ENCODE measurements at places on chromosomes 16 and 17. TPM values are rescaled to one million over a fixed set of nuclear protein-coding genes. Genes with fewer than 3 reads are reported as not detected.
A peak's percentile ranks its signal among the peaks of the same experiment; 100 is the strongest.

TSC2 gene
- total RNA-seq = 243 TPM

EPX gene
- not detected for total RNA-seq

ELMO3 gene
- total RNA-seq = 9.7 TPM

CHST5 gene
- total RNA-seq = 0.50 TPM

ZNF205 gene
- total RNA-seq = 16.0 TPM

MVD gene
- 67.2 TPM for total RNA-seq

RAB37 gene
- 0.24 TPM for total RNA-seq

CLEC10A gene
- total RNA-seq = not detected

- peaks cover 4% of the 10 kb centered on the region for H3K36me3 ChIP-seq
- peaks cover 4% of the 10 kb centered on the region for H3K4me1 ChIP-seq
- H3K4me3 ChIP-seq = no peak overlapping the region
These were observed 6.0 kb downstream of the TMEM106A start for GRCh38 chr17:43217614-43218087.

- H3K4me3 ChIP-seq = no peak overlapping the region
- DNase-seq = no peak
- H3K4me1 ChIP-seq = no peaks in the 10 kb centered on the region
- no peaks in the 10 kb centered on the region for H3K36me3 ChIP-seq
- no peaks in the 10 kb centered on the region for H3K27me3 ChIP-seq
These were observed 12.6 kb downstream of the CACNG1 start for GRCh38 chr17:67056746-67057490.

DNA sequence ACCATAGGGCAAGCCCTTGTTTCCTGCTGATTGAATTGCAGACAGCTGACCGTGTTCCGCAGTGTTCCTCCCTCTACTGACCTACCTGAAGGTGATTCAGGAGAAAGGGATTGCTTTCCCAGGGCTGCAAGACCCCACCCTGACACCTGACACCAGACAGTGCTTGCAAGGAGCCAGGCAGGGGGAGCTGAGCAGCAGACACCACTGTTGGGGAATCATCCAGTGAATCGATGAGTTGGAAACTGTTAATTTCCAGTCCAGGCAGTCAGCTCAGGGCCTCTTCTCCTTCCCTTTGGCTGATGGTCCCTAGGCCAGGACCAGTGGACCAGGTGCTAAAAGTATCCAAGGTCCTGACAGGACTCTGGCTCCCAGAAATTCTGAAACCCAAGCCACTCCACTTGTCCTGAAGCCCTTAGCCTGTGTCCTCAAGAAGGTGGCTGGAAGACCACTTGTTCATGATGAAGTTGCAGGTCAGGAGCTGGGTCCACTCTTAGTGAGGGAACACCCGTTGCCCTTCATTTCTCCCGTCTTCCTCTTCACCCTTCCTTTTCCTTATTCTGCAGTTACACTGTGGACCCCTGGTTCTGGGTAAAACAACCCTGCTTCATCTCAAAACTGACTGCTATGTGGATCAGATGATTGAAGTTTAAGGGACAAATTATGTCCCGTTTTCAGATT lies 9.5 kb upstream of the UNK start:
- no peak for DNase-seq
- H3K27me3 ChIP-seq = peaks cover 1% of the 10 kb centered on the region
- H3K4me3 ChIP-seq = peak overlapping the region; percentile 8
- H3K36me3 ChIP-seq = peaks cover 22% of the 10 kb centered on the region
- H3K27ac ChIP-seq = peak overlapping the region; percentile 83

- peak overlapping the region; percentile 80 for H3K27ac ChIP-seq
- H3K36me3 ChIP-seq = no peaks in the 10 kb centered on the region
- no peaks in the 10 kb centered on the region for H3K27me3 ChIP-seq
These were observed 18.8 kb downstream of the SIAH1 start for GRCh38 chr16:48366165-48367093.

- H3K4me1 ChIP-seq = no peaks in the 10 kb centered on the region
- H3K36me3 ChIP-seq = peaks cover 39% of the 10 kb centered on the region
- peak; percentile 56 for DNase-seq
- H3K27ac ChIP-seq = no peak overlapping the region
These were observed 19.3 kb downstream of the GDE1 start for GRCh38 chr16:19502395-19503131.

GRCh38 chr17:8126491-8127066 lies 2.7 kb upstream of the HES7 start:
- peaks cover 38% of the 10 kb centered on the region for H3K4me1 ChIP-seq
- peak overlapping the region; percentile 81 for H3K4me3 ChIP-seq
- H3K36me3 ChIP-seq = no peaks in the 10 kb centered on the region
- peaks cover 69% of the 10 kb centered on the region for H3K27me3 ChIP-seq

GRCh38 chr17:12877953-12878669 lies 88.8 kb downstream of the ARHGAP44 start:
- H3K27me3 ChIP-seq = no peaks in the 10 kb centered on the region
- no peak overlapping the region for H3K27ac ChIP-seq
- no peaks in the 10 kb centered on the region for H3K36me3 ChIP-seq
- no peaks in the 10 kb centered on the region for H3K4me1 ChIP-seq
- DNase-seq = no peak

DNA sequence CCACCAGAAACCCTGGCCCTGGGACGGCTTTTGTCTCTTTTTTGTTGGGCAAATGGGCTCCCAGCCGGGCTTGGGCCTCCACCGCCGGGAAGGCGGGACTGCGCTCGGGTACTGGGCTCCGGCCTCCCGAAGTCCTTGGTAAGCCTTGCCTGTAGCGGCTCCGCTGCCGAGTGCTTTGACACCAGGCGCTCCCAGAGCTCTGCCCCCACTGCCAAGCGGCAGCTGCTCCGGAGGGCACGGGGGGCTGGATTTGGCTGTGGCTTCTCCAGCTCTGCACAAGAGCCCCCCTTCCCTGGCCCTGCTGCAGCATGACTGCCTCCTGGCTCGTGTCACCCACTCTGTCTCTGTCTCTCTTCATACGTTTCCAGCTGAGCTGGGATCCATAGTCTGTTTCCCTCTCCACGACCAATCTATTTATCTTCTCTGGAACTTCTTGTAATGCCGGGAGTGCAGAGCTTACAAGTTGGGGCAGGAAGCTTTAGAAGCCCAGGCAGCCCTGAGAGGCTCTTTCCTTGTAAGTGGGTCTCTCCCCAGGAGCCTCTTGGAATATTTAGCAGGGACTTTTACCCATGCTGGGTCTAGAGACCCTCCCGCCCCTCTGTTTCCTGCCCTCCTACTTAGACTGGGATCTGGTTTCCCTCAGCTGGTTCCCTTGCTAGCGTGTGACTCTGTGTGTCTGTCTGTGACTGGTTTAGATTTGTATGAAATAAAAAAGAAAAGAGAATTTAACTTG lies 246.9 kb upstream of the GSE1 start:
- H3K4me3 ChIP-seq = no peak overlapping the region
- no peak for DNase-seq
- peak overlapping the region; percentile 88 for H3K27ac ChIP-seq
- peaks cover 41% of the 10 kb centered on the region for H3K4me1 ChIP-seq
- peaks cover 6% of the 10 kb centered on the region for H3K36me3 ChIP-seq

- peak overlapping the region; percentile 68 for H3K27ac ChIP-seq
- no peaks in the 10 kb centered on the region for H3K36me3 ChIP-seq
- DNase-seq = no peak
- H3K27me3 ChIP-seq = peaks cover 2% of the 10 kb centered on the region
- H3K4me3 ChIP-seq = no peak overlapping the region
These were observed 20.5 kb downstream of the FOXL1 start for GRCh38 chr16:86598607-86599565.

- H3K4me1 ChIP-seq = peaks cover 12% of the 10 kb centered on the region
- DNase-seq = no peak
These were observed 20.1 kb downstream of the EPOP start for GRCh38 chr17:38654411-38655398.

DNA sequence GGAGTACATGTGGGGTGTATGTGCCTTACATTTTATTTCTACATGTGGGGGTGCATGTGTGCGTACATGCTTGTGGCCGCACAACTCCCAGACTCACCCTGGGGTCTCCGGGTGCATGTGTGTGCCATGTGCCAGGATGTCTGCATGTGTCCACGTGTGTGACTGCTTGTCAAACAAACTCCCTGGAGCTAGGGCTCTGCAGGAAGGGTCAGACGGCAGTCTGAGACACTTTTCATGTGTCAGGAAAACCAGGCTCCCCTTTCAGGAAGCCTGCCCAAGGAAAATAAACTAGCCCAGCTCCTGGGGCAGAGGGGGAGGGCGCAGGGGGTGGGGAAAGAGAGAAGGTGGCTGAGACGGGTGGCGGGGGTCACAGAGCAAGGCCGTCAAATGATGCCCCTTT lies 44.7 kb downstream of the FZD2 start:
- H3K4me3 ChIP-seq = no peak overlapping the region
- no peak for DNase-seq
- H3K27me3 ChIP-seq = no peaks in the 10 kb centered on the region
- peak overlapping the region; percentile 17 for H3K27ac ChIP-seq
- H3K4me1 ChIP-seq = peaks cover 54% of the 10 kb centered on the region

- peaks cover 23% of the 10 kb centered on the region for H3K27me3 ChIP-seq
- no peaks in the 10 kb centered on the region for H3K4me1 ChIP-seq
- H3K4me3 ChIP-seq = no peak overlapping the region
- no peak for DNase-seq
- no peak overlapping the region for H3K27ac ChIP-seq
- no peaks in the 10 kb centered on the region for H3K36me3 ChIP-seq
These were observed 166.7 kb downstream of the RBFOX3 start for GRCh38 chr17:79444198-79444597.

- H3K4me3 ChIP-seq = no peak overlapping the region
- no peaks in the 10 kb centered on the region for H3K27me3 ChIP-seq
- H3K36me3 ChIP-seq = no peaks in the 10 kb centered on the region
- no peaks in the 10 kb centered on the region for H3K4me1 ChIP-seq
These were observed 19.8 kb upstream of the MAPK3 start for GRCh38 chr16:30142672-30143346.

GRCh38 chr17:73343168-73343634 lies 31.4 kb upstream of the CDC42EP4 start:
- peaks cover 53% of the 10 kb centered on the region for H3K4me1 ChIP-seq
- peak overlapping the region; percentile 2 for H3K4me3 ChIP-seq
- H3K27ac ChIP-seq = peak overlapping the region; percentile 89
- DNase-seq = peak; percentile 51

- DNase-seq = no peak
- no peak overlapping the region for H3K4me3 ChIP-seq
- H3K4me1 ChIP-seq = peaks cover 5% of the 10 kb centered on the region
- no peaks in the 10 kb centered on the region for H3K27me3 ChIP-seq
These were observed 29.4 kb upstream of the POLR3E start for GRCh38 chr16:22267764-22268163.

DNA sequence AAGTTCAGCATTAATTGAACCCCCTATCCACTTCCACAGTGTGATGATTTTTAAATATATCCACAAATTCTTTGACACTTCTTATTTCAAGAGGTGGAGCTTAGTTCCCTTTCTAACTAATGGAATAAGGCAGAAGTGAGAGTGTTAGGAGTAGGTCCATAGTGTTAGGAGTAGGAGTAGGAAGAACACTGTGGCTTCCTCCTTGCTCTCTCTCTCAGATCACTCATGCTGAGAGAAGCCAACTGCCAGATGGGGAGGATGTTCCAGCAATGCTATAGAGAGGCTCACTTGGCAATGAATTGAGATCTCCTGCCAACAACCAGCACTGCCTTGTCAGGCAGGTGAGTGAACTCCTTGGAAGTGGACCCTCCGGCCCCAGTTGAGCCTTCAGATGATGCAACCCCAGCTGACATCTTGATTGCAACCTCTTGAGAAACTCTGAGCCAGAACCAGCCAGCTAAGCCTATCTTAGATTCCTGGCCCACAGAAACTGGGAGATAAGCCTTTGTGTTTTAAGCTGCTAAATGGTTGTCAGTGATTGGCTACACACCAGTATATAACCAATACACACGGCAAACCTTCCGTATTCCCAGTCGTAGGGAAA lies 44.3 kb downstream of the SPECC1 start:
- H3K4me1 ChIP-seq = no peaks in the 10 kb centered on the region
- no peak overlapping the region for H3K27ac ChIP-seq
- no peak overlapping the region for H3K4me3 ChIP-seq
- no peak for DNase-seq
- no peaks in the 10 kb centered on the region for H3K36me3 ChIP-seq

DNA sequence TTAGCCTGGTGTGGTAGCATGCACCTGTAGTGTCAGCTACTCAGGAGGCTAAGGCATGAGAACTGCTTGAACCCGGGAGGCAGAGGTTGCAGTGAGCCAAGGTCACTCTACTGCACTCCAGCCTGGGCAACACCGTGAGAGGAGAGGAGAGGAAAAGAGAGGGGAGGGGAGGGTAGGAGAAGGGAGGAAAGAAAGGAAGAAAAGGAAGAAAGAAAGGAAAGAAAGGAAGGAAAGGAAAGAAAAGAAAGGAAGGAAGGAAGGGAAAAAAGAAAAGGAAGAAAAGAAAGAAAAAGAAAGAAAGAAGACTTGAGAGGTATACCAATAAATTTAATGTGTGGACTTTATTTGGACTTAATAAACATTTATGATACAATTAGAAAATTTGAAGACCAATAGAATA lies 66.8 kb upstream of the FA2H start:
- no peak overlapping the region for H3K27ac ChIP-seq
- no peak overlapping the region for H3K4me3 ChIP-seq
- peaks cover 5% of the 10 kb centered on the region for H3K4me1 ChIP-seq
- DNase-seq = no peak

GRCh38 chr17:73315471-73315870 lies 3.7 kb upstream of the CDC42EP4 start:
- no peak overlapping the region for H3K27ac ChIP-seq
- no peak for DNase-seq
- no peaks in the 10 kb centered on the region for H3K36me3 ChIP-seq
- H3K4me3 ChIP-seq = no peak overlapping the region
- H3K27me3 ChIP-seq = peaks cover 4% of the 10 kb centered on the region

DNA sequence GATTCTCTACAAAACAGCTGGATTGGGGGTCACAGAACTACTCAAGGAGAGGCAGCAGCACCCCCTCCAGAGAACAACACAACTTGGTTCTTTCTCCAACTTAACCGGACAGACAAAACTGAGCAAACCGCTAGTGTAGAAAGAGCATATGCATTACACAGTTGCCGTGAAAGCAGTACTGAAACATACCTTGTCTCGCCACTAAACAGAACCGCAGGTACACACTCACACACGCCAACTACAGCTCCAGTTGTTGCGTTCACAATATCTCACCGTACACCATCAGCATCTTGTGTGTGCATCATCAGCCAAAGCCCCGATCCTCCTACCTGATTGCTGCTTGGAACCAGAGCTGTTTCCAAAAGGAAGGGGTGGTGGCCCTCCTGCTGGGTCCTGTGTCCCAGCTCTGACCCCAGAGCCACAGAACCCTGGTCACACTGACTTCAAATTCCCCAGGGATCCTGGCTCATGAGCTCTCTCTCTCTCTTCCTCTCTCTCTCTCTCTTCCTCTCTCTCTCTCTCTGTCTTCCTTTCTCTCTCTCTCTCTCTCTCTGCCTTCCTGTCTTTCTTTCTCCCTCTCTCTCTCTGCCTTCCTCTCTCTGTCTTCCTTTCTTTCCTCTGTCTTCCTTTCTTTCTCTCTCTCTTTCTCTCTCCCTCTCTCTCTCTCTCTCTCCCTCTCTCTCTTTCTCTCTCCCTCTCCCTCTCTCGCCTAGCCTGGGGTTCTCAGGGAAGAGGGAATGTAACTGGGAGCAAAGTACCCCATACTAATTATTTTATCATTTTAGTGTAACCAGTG lies 8.4 kb downstream of the PIMREG start:
- H3K27ac ChIP-seq = no peak overlapping the region

GRCh38 chr17:57365420-57365819 lies 109.1 kb downstream of the MSI2 start:
- no peak overlapping the region for H3K27ac ChIP-seq
- peaks cover 6% of the 10 kb centered on the region for H3K36me3 ChIP-seq
- H3K4me1 ChIP-seq = peaks cover 30% of the 10 kb centered on the region
- no peak overlapping the region for H3K4me3 ChIP-seq
- no peaks in the 10 kb centered on the region for H3K27me3 ChIP-seq
- no peak for DNase-seq

All from mesothelial cell of epicardium (in vitro differentiated cells).